Myometrial cell (primary cell): ENCODE measurements at places on chromosomes 12 and 14. TPM values are rescaled to one million over a fixed set of nuclear protein-coding genes. Genes with fewer than 3 reads are reported as not detected.

FBXO34 gene
- total RNA-seq = 17.4 and 18.5 TPM in 2 replicates

CLEC6A gene
- total RNA-seq = not detected in 2 replicates

FKBP11 gene
- total RNA-seq = 70.1 and 72.3 TPM in 2 replicates

TTC6 gene
- total RNA-seq = under 0.01 TPM in 1 of 2 replicates, not detected in the other

PRH2 gene
- total RNA-seq = not detected in 2 replicates

MAP3K9 gene
- total RNA-seq = 2.9 and 5.7 TPM in 2 replicates

TEX52 gene
- total RNA-seq = not detected in 2 replicates

GNG2 gene
- 28.8 and 38.6 TPM in 2 replicates for total RNA-seq

EML5 gene
- under 0.01 TPM in 1 of 2 replicates, not detected in the other for total RNA-seq

HRK gene
- total RNA-seq = not detected in 2 replicates

LRFN5 gene
- 5.1 and 6.3 TPM in 2 replicates for total RNA-seq

AKAP6 gene
- total RNA-seq = 4.3 and 5.5 TPM in 2 replicates

PZP gene
- not detected in 2 replicates for total RNA-seq

NANOG gene
- not detected in 2 replicates for total RNA-seq

AKAP3 gene
- 0.18 TPM in 1 of 2 replicates, not detected in the other for total RNA-seq

SETD1B gene
- 2.0 and 3.2 TPM in 2 replicates for total RNA-seq

CEBPE gene
- not detected in 2 replicates for total RNA-seq

FOXN4 gene
- not detected in 2 replicates for total RNA-seq

CCDC38 gene
- total RNA-seq = not detected in 2 replicates

FAM90A1 gene
- under 0.01 and 0.18 TPM in 2 replicates for total RNA-seq

SYNDIG1L gene
- total RNA-seq = not detected in 2 replicates

ZNF641 gene
- 6.6 and 13.8 TPM in 2 replicates for total RNA-seq

BLTP3B gene
- total RNA-seq = 17.0 and 25.9 TPM in 2 replicates

CERS5 gene
- 34.9 and 38.9 TPM in 2 replicates for total RNA-seq

MANSC4 gene
- not detected in 2 replicates for total RNA-seq

LRP10 gene
- total RNA-seq = 98.4 and 113 TPM in 2 replicates

BEST3 gene
- total RNA-seq = not detected in 2 replicates

PCNX1 gene
- 20.2 and 34.2 TPM in 2 replicates for total RNA-seq

HOXC5 gene
- not detected in 2 replicates for total RNA-seq

KRT3 gene
- total RNA-seq = not detected in 2 replicates

DLK1 gene
- not detected in 2 replicates for total RNA-seq

TMEM121 gene
- total RNA-seq = 6.2 and 11.2 TPM in 2 replicates

PTPRO gene
- total RNA-seq = under 0.01 and 0.35 TPM in 2 replicates

KCNJ8 gene
- 4.6 and 5.0 TPM in 2 replicates for total RNA-seq

CACNA1C gene
- total RNA-seq = 0.58 and 0.89 TPM in 2 replicates

RFLNA gene
- total RNA-seq = 0.18 TPM in 1 of 2 replicates, not detected in the other

SERPINA6 gene
- total RNA-seq = not detected in 2 replicates

FAM186B gene
- total RNA-seq = not detected in 2 replicates

KRT2 gene
- not detected in 2 replicates for total RNA-seq

OLR1 gene
- 36.9 and 40.1 TPM in 2 replicates for total RNA-seq

CLEC2A gene
- not detected in 2 replicates for total RNA-seq

EMP1 gene
- 229 and 483 TPM in 2 replicates for total RNA-seq

P2RX7 gene
- total RNA-seq = 1.6 and 4.6 TPM in 2 replicates

ASB2 gene
- 0.58 TPM in 1 of 2 replicates, not detected in the other for total RNA-seq
